ENCODE measurements at places on chromosomes 5 and 9.

DNA sequence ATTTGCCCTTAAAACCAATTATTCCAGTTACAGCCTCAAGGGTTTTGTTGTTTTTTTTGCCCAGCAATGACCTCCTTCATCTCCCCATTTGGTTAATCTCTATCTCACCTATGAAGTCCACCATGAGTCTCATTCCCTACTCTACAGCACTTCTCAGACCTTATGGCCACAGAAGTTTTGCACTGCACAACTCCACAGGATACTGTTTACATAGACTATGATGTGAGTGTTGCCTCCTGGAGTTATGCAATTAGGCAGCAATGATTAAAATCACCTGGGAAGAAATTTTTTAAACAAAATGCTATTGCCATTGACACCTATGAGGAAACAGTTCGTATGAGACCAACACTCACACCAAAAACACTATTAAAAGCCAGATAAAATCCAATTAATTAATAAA, 39.7 kb downstream of the ZDHHC21 start:
- DNase-seq = no peak

DNA sequence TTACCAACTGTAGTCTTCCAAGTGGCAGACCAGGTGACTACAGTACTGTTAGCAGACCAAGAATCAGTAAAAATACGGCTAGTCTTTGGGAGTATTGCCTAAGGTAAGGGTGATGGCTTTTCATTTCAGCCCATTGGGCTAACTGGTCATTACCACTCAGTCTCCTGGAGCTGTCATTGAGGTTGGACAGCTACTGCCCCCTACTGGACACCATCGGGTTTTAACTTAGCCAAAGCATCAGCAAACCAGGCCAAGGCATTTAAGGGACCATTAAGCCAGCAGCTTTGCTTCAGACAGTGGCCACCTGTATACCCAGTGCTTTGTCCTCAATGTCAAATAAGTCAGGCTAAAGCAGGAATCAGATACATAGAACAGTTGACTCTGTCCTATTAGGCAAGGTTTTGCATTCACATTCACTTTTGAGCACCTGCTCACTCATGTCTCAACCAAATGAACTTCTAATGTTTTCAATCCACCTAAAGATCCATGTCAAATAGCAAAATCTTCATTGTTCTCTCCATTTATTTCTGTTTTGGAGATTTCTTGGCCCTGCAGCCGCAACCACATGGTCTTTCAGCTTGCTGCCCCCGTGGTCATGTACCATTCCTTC, 117.2 kb downstream of the INVS start:
- DNase-seq = peak; percentile 43

DNA sequence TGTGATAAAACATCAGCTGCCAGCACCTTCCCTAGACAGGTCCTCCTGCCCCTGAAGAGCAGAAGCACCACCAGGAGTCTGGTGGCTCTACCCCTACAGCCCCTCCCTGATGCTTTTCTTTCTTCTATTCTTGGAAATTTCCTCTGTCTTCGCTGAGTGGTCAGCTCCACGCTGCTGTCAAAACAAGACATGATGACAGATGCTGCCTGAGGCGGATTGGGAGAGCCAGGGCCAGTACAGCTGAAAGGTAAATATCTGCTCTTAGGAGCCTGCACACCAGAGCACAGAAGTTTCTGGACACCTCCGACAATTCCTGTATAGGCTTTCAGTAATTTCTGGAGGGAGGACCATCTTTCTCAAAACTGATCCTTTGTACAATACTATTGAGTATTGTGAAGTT, 4.7 kb upstream of the OR1Q1 start:
- no peak for DNase-seq

GRCh38 chr5:131974016-131974415, 28.6 kb upstream of the MEIKIN start:
- DNase-seq = no peak

GRCh38 chr9:127700594-127701255, 6.1 kb upstream of the CFAP157 start:
- no peak for DNase-seq

- DNase-seq = no peak
Observed at GRCh38 chr9:97293207-97293721, 14.2 kb upstream of the CCDC180 start.

DNA sequence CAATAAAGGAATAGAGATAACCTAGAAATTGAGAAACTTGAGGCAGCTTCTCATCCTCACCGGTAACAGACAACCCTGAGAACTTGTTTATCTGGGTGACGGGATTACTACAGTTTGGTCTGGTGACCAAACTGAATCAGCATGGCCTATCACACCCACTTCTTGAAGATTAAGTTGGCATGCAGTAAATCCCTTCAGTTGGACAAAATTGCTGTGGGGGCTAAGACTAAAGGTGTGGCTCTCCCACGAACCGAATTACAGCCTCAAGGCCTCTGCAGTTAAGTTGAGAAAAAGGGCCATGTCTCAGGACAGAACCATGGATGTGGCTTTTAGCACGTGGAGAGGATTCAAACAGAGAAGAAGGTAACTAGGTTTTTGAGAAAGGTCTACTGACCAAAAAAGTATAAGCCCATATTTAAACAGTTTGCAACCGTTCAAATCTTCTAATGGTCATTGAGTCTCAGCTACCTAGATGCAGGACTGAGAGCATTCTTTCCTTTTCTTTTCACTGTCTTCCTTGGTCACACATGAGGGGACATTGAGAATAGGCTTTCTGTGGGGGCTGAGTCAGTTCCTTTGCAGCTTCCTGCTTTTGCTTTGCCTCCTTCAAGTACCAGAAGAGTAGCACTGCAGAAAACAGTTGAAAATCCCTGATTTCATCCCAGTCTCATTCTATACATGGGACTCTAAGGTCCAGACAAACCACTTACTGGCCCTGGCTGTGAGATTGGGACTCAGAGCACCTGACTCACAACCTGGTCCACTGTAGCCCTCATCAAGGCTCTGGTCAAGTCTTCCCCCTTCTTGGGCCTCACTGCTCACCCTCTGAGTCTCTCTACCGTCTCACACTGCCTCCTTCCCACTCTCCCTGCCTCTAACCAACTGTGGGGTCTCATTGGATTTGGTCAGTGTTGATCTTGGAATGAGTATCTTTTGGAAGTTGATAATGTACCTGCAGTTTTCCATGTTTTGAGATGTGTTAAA, 30.9 kb downstream of the PDE6A start:
- DNase-seq = no peak

DNA sequence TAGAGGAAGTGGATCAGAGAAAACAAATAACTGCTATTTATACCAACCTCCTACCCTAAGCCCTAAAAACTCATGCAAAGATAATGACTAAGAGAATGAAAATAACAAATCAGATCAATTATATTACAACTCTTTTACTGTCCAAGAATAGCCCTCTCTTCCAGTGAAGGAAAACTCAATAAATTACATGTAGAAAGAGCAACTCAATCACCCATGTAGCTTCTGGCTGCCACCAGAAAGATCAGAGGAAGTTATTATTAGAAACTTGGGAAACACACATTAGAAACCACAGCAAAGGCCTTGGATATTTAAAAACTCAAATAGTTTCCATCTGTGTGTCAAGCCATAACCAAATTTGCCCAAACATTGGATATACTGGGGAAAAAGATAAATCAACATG, 134.0 kb upstream of the TARS1 start:
- DNase-seq = no peak

- no peak for DNase-seq
Observed at GRCh38 chr9:92234514-92234913, 59.0 kb downstream of the IARS1 start.

GRCh38 chr5:170448221-170448620, 55.6 kb upstream of the KCNIP1 start:
- DNase-seq = no peak

GRCh38 chr5:180411948-180412347, 58.8 kb upstream of the GFPT2 start:
- no peak for DNase-seq

DNA sequence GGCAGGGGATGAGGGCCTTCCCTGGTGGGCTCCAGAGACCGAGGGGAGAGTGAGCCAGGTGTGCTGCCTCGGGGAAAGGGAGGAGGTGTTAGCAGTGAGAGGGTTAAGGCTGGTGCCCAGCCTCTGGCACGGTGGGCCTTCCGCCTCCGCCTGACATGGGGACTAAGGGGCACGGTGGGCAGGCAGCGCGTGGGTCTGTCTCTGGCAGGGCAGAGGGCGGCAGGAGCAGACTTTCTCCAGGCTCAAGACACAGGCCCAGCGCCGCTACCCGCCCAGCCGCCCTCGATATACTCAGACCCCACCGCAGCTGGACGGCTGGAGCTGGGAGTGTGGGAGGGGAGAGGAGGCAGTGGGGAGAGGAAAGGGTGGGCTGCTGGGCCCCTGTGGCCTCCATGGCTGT, 14.9 kb upstream of the FRMPD1 start:
- no peak for DNase-seq

DNA sequence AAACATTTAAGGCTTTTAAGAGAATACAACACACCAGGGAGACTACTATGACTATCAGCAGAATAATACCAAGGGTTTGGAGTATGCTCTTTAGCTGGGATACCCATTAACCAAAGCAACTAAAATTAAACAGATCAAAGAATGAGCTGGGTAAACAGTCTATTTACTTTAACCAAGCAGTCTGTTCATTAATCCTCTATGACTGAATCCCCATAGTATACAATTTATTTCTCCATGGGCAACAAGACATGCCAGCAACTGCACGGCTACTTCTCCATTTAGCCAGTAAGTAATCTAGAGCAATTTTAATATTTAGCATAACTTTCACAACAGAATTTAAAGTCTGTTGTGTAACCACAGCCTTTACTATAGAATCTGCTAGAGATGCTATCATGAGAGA, 77.6 kb downstream of the CDO1 start:
- DNase-seq = no peak

DNA sequence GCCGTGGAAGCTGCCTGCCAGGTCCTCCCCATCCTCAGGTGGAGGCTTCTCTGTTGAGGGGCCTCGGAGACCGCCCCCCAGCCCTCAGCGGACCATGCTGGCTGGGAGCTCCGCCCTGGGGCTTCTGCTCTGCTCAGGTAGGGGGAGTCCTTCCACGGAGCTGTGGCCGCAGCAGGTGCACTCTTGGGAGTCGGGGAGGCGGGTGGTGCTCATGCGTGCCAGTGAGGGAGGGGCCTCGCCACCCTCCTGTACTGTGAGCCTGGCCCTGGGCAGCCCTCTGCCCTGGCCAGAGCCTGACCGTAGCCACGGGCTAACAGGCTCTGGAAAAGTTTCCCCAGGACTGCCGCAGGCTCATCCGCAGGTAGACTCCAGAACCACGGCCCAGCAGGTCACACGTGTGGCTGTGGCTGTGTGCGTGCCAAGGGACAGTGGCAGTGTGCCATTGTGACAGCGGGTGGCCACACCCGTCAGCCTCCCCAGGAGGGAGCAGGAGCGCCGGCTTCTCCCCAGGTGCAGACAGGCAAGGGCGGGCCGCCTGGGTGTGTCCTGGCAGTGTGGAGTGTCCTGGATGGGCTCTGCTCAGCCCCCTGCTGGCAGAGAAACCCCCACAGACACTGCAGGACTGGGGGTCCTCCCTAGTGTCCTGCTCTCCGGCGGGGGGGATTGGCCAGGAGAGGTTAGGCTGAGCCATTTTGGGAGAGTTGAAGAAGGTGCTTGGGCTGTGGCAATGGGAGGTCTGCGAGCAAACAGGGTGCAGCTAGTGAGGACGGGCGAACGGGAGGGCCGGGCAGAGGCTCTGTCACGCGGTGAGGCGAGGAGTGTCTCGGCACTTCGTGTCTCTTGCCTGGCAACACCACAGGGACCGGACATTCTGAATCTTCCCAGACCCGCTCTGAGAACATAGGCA, 29.5 kb downstream of the TPPP start:
- no peak for DNase-seq

Measured in activated gamma-delta T cell treated with Interleukin-2 at 50 U/mL for 16 hours (primary cell).